ENCODE measurements at places on chromosomes 2 and 18.

DNA sequence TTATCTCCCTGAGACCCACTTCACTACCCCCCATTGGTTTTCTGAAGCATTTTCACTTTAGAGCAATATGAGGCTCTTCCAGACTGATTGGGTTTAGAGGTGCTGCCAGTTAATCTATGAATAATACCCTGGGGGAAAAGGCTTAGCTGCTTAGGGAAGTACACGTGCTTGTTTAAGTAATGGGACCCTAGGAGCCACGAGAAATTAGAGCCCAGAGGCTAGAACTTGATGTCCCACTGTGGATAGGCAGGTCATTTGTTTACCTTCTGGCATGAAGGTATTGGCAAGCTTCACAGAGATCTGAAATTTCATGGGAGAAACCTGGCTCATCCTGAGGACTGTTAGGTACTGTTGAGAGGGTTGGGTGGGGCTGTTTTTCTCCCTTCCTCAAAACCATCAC is 59.7 kb downstream of the CLIP4 start:
- no peak for DNase-seq

DNA sequence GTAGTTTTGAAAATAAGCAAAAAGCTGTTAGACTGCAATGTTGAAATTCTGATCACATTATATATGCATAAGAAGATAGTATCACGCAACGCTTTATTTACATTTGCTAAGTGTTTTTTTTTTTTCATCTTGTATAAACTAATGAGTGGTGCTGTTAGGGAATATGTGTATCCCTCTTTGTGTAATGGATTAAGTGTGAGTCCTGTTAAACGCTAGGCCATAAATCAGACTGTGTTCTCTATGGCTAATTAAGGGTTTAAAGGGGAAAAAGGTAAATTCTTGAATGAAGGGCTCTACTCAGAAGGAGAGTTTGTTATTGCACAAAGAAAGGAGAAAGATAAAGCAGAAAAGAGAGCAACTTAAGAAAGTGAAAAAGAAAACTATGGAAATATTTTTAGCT is 4.8 kb upstream of the ASXL3 start:
- no peak for DNase-seq

DNA sequence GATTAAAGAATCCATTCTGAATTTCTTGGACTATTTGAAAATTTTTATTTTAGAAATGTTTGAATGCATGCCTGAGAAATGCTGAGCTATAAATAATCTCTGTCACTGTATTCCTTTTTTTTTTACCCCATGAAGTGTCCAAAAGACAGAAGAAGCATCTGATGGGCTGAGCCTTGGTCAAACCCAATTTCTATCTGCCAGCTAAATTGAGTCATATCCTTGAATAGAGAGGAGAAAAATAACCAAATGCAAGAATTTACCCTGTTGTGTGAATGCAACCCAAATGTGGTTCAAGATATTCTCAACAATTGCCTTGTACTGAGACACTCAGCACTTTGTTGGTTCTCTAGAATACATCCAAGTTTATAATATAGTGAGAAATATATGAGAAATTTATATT is 223.5 kb downstream of the UBE2E3 start:
- DNase-seq = no peak

DNA sequence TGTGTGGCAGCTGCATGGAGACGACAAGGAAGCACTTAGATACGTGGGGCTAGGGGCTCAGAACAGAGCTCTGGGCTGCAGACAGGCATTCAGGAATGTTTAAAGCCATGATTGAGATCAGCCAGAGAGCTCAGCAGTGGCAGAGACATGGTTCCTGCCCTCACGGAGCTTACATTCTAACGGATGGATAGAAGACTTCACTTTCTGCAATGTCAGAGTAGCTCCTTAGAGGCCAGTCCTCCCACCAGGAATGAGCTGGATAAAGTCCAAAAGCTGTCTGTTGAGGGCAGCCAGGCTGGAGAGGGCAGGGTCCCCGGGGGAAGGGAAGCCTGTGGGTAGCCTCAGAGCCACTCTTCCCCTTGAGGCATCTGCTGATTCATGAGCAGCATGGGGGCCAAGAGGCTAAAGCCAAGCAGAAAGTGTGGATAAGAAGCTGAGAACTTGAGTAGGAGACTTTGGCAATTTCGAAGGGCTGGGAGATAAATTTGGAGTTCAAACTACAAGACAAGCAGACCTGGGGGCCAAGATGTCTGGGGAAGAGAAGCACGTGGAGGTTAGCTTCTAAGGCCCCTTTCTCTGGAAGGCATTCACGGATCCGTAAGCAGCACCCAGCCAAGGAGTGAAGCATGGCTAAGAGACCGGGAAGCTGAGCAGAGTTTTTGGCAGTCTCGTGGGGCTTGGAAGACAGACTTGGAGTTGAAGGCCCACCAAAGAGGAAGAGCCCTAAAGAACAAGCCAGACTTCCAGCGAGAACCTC is 9.7 kb upstream of the CIB4 start:
- no peak for DNase-seq

DNA sequence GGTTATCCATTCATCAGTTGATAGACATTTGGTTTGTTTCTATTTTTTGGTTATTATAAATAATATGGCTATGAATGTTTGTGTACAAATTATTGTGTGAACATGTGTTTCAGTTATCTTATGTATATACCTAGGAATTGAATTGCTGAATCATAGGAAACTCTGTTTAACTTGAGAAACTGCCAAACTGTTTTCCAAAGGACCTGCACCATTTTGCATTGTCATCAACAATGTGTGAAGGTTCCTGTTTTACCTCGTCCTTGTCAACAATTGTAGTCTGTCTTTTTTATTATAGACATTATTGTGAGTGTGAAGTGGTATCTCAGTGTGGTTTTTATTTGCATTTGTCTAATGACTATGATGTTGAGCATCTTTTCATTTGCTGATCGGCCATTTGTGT is 17.1 kb downstream of the PDK1 start:
- no peak for DNase-seq

DNA sequence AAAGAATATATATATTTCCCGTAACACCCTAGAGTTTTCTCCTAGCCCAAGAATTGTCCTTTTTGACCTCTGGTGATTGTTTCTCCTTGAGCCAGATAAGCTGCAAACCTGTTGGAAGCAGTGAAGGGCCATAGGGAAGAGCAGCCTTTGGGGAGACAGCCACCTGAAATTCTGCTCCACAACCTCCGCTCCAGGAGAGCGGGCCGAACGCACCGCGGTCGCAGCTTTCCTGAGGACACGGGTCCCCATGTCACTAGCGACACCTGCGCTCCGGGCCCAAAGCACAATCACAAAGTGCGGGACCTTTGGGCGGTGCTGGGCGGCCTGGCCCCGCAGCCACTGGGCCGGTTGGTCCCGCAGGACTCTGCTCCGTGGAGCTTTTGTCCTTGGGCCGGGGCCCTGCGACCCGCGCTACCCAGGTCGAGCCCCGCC is 557 bp upstream of the DSG2 start:
- no peak for DNase-seq

- no peak for DNase-seq
Measured at GRCh38 chr2:55502590-55503141, 16.9 kb upstream of the CFAP36 start.

DNA sequence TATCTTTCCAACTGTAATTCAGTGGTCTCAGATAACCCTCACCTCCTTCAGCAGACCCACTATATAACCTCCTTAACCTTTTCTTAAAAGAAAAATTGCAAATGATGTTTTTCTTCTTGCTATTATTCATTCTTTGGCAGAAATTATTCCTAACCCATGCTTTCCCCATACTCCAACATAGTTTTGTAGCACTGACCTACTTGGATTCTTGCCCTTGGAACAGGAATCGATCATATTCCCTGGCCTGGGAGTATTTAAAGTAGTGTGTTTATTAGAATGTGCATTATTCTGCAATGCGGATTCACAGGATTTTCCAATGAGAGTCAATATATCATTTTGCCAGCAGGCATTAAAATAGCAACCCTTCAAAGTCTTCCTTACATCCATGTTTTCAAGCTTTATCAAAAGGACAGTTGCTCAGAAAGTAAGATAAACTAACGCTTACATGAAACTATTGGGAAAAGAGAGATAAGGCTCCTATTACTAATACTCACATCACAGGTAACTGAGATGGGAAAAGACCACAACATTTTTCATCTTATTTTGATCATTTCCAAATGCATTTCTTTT is 37.4 kb downstream of the CHN1 start:
- no peak for DNase-seq

DNA sequence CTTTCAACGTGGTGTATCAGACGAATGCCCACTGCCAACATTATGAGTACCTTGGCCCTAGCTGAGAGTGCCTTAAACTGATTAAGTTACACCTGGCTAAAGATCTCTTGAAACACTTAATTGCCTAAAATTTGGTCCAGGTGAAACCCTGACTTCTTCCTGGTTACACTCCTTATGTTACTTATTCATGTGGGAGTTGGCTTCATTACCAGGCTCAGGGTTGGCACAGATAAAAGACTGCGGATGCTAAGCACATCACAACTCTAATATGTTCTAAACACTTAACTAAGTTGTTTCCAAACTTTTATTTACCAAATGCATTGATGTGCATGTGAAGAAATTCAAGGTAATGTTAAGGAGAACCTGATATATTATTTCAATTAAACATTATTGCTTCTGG is 298.9 kb downstream of the TCF4 start:
- no peak for DNase-seq

- no peak for DNase-seq
Measured at GRCh38 chr18:46711444-46711863, 45.4 kb downstream of the ST8SIA5 start.

- DNase-seq = no peak
Measured at GRCh38 chr2:40719414-40719813, 267.5 kb upstream of the SLC8A1 start.

- DNase-seq = no peak
Measured at GRCh38 chr2:150639383-150639782, 151.9 kb upstream of the RND3 start.
